ENCODE measurements at places on chromosomes 1 and 21.

DNA sequence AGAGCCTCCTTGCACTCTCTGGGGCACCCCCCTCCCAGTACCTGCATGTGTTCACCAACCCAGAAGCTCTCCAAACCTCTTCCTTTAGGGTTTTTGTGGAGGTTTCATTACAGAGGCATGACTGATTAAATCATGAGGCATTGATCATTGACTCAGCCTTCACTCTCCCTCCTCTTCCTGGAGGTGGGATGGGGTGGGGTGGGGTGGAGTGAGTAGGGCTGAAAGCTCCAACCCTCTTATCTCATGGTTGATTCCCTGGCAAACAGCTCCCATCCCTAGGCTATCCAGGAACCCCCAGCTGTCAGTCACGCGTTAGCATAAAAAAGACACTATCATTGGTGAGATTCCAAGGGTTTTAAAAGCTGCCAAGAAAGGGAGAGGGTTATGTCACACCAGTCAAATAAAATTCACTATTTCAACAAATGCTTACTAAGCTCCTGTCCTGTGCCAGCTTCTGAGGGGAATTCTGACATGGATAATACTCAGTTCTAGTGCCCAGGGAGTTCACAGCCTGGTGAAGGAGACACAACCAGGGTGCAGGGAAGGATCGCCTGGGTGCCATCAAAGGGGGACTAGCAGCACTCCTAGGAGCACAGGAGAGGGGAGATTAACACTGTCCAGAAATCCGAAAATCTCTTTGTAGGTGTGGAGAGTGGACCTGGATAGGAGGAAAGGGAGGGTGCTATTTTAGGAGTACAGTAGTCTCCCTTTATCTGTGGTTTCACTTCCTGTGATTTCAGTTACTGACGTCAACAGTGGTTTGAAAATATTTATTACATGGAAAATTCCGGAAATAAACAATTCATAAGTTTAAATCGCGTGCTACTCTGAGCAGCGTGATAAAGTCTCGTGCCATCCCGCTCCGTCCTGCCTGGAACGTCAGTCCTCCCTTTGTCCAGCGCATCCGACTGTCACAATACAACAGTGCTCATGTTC is 6.8 kb upstream of the IL24 start:
- DNase-seq, result no peak

DNA sequence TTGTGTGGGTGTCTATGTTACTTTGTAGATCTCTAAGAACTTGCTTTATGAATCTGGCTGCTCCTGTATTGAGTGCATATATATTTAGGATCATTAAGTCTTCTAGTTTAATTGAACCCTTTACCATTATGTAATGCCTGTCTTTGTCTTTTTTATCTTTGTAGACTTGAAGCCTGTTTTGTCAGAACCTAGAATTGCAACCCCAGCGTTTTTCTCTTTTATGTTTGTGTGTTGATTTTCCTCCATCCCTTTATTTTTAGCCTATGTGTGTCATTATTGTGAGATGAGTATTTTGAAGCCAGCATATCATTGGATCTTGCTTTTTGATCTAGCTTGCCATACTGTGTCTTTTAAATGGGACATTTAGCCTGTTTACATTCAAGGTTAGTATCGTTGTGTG is 573.2 kb downstream of the BRINP3 start:
- no peak for DNase-seq

DNA sequence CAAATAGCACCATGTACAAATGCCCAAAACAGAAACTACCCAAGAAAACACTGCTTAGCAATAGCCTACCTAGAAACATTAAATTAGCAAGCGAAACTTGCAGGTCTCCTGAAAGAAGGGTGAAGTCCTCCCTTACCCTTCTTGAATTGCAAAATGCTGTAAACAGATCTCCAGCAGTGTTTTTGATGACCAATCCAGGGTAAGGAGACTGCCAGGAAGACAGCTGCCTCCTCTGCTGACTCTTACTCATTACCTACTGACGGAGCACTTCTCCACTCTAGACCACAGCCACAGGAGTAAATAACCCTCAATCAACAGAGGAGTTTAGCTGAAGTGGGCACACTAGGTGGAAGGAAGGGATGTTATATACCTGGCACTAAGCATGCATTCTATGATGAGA is 32.2 kb upstream of the GADD45A start:
- DNase-seq, result peak; percentile 92

DNA sequence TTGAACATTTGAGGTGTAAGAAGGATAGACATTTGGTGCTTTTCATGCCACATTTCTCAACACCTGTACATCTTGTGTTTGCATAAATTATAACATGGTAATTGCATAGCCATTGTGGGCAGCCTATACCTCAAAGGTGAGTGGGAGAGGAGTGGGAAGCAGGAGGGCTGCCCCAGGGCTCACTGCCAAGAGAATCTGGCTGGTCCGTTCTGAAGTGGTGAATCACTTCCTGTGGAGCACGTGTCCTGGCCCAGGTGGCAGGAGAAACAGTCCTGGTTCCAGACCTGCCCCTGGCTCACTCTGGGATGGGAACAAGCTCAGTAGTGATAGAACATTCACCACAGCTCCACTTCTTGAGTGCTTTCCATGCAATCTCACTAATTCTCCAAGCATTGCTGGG is 11.6 kb upstream of the OLFML2B start:
- no peak for DNase-seq

DNA sequence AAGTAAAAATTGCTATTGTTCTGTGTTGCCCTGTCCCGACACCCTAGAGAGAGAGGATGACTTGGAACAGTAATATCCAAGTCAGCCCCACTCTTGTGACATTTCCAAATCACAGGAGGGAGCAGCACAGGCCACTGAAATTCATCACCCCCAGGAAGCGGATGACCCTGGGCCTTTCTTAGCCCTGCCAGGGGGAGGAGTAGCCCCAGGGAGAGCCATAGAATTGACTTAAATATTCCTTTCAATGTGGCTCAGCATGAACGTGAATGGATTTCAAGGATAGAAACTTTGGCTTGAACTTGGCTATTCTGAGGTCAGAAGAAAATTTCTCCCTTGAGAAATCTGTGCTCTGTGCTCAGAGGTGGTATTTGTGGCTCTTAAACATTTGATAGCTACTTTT is 80.6 kb downstream of the CENPF start:
- no peak for DNase-seq

- no peak for DNase-seq
Observed at GRCh38 chr1:155305881-155306391, 2.7 kb upstream of the FDPS start.

DNA sequence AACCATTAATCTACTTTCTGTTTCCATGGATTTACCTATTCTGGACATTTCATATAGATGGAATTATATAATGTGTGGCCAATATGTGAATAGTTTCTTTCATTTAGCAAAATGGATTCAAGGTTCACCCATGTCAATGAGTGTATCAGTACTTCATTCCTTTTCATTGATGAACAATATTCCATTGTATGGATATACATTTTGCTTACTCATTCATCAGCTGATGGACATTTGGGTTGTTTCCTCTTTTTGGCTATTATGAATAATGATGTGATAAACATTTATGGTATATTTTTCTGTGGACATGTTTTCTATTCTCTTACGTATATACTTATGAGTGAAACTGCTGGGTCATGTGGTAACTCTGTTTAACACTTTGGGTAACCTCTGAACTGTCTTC is 97.8 kb downstream of the SCMH1 start:
- no peak for DNase-seq

- DNase-seq, result no peak
Observed at GRCh38 chr1:68332041-68332440, 99.7 kb upstream of the WLS start.

GRCh38 chr21:36803051-36803645 is 104.2 kb downstream of the SIM2 start:
- DNase-seq, result no peak

DNA sequence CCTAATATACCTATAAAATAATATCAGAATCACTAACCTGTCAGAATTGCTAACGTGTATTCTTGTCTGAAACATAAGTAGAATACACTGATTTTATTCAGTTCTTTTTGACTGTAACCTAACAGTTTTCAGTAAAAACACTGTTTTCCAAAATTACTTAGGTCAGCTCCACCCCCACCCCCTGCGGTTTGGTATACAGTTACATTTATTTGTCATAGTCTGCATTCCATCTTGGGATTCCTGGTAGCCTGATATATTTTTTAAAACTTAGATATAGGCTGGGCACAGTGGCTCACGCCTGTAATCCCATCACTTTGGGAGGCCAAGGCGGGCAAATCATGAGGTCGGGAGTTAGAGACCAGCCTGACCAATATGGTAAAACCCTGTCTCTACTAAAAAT is 19.8 kb upstream of the ABCD3 start:
- DNase-seq, result no peak

All from epithelial cell of proximal tubule (primary cell).